Activated CD4-positive, alpha-beta T cell treated with anti-CD3 and anti-CD28 coated beads, Interleukin-2, amount 10 ng/mL, durations not matched to agents 7 days and 5 days (primary cell): ENCODE measurements at places on chromosomes 7 and 10. TPM values are rescaled to one million over a fixed set of nuclear protein-coding genes. Genes with fewer than 3 reads are reported as not detected.

The C10orf67 gene
- total RNA-seq: not detected

The ABCB4 gene
- not detected for total RNA-seq

DNA sequence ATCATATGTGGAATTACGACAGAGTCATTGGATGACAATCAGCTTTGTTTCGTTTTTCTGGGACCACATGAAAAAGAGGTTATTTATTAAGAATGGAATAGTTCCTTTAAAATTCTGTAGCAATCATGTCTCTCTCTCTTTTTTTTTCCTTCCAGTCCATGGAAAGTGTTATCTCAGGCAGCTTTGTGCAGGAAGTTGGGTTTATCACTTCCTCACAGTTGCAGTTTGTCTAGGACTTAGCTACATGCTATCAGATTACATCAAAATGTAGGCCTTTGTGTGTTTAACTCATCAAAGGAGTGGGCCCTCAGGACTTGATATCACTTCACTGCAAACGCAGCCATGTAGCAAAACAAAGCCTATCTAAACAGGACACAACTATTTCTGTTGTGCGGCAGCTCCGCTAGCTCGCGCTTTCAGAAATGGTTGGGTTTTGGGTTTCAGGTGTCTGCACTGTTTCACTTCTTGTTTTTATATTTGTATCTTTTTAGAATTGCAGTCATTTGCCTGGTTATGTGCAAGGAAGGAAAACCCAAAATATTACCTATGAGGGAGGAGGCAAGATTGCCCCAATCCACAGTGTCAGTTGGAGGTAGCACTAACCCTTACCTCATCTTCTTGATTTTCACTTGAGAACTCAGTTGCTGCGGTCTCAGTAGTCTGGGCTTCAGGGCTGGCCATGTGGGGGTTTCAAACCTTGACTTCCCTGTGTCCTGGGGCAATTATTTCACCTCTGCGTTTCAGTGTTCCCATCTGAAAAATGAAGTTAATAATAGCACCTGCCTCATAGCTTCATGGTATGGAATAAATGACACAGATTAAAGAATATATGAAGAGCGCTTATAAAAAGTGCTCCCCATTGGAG lies 66.7 kb downstream of the HHEX start:
- no peak for DNase-seq
- no peak overlapping the region for H3K4me3 ChIP-seq
- H3K27me3 ChIP-seq: no peaks in the 10 kb centered on the region
- H3K4me1 ChIP-seq: peaks cover 19% of the 10 kb centered on the region

DNA sequence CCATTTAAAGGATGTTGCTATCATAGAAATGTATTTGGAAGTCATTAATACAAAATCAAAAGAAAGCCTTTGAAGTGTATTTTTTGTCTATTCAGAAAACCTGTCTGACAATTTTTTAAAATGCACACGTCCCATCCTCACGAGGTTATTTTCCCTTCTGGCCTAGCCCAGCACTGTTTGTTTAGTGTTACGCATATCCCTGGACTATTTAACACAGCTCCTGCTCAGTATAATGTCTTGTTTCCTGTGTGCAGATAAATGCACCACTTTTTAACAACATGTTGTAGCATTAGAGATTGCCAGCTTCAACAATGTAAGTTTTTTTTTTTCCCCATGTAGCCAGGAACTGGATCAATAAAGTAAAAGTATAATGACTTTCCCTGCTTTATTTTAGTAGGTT lies 102.6 kb upstream of the SFMBT2 start:
- H3K4me1 ChIP-seq: peaks cover 44% of the 10 kb centered on the region
- DNase-seq: no peak
- no peak overlapping the region for H3K27ac ChIP-seq

DNA sequence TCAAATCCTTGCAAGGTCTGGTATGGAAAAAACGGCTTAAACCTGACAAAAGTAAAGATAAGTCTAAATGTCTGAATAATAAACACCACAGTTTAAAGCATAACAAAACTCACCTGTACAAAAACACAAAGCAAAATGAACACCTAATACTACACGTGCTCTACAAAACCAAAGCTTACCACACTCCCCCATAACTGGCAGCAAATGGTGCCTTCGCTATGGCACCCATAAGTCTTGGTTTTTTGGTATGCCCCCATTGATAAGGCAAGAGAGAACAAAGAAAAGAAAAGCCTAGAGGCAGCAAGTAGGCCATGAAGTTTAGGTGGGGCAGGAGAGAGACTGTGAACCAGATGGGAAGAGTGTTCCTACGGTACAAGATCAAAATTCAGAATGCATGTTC lies 34.2 kb downstream of the PDZD8 start:
- H3K36me3 ChIP-seq: peaks cover 23% of the 10 kb centered on the region
- H3K27ac ChIP-seq: no peak overlapping the region
- no peak overlapping the region for H3K4me3 ChIP-seq
- H3K4me1 ChIP-seq: peaks cover 31% of the 10 kb centered on the region
- DNase-seq: no peak
- no peaks in the 10 kb centered on the region for H3K27me3 ChIP-seq

DNA sequence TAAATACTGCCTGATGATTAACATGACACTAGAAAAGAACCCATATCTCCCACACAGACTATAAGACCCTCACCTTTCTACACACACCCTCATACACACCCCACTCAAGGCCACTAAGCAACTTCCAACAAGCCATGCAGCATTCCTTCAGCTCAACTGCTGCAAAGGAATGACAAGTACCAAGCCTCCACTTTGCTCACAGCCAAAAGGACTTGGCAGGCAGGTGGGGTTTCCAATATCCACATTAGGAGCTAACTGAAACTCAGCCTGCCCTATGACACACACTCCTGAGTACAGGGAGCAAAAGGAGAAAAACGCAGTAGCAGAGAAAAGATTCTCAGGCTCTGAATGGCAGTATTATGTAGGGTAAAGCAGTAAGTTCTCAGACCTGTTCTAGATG lies 13.4 kb downstream of the USP54 start:
- no peaks in the 10 kb centered on the region for H3K36me3 ChIP-seq
- no peaks in the 10 kb centered on the region for H3K4me1 ChIP-seq
- no peak for DNase-seq
- no peaks in the 10 kb centered on the region for H3K27me3 ChIP-seq
- H3K27ac ChIP-seq: no peak overlapping the region
